Iris pigment epithelial cell (primary cell): ENCODE measurements at places on chromosomes 4 and X.

- DNase-seq = peak; percentile 4
Observed at GRCh38 chr4:181261279-181261678, 981.9 kb upstream of the TENM3 start.

DNA sequence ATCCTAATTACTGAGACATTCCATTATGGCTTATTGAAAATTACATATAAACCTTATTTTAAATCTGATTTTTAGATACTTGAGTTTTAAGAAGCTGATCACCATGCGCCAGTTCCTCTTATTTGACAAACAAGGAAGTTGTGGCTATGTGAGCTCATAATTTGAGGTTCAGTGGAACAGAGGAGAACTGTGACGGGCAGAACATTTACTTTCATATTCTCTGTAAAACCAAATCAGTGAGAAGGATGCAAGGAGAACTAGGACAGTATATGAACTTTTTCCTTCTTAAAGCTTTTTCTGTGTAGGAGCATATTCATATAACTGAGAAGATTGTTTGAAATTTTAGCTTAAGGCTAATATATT, 25.3 kb downstream of the STIM2 start:
- no peak for DNase-seq

- peak; percentile 82 for DNase-seq
Observed at GRCh38 chr4:6986072-6986780, 56.9 kb upstream of the TADA2B start.

- DNase-seq = no peak
Observed at GRCh38 chrX:139484591-139484990, 45.9 kb upstream of the F9 start.

- DNase-seq = no peak
Observed at GRCh38 chrX:10071451-10072144, 85.2 kb upstream of the CLCN4 start.

DNA sequence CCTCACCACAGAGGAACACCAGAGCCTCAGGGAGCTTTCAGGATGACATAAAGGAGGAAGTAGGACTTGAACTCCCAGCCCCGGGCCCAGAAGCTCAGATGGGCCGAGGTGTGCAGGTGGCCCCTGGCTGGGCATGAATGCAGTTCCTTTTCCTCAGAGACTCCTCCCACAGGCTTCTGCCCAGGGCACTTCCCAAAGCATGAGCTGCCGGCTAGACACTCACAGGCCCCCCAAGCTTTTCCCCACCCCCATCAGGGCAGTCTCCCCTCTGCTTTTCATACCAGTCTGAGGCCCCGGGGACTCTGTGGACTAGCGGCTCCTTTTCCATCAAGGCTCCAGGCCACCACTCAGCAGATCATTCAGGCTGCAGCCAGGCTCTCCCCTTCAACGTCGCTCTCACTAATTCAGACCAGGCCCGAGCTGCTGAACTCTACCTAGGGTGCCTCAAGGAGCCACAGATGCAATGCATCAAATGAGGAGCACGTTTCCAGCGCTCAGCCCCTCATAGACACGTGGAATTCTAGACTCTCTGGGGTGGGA, 36.9 kb downstream of the HMX1 start:
- no peak for DNase-seq

- DNase-seq = no peak
Observed at GRCh38 chr4:68250151-68250930, 4.8 kb upstream of the TMPRSS11B start.

GRCh38 chr4:58679886-58680285, 1569.7 kb upstream of the IGFBP7 start:
- no peak for DNase-seq

GRCh38 chrX:38052096-38052495, 45.7 kb downstream of the SYTL5 start:
- DNase-seq = peak; percentile 91

- peak; percentile 68 for DNase-seq
Observed at GRCh38 chr4:87353592-87353991, 30.9 kb upstream of the HSD17B13 start.

DNA sequence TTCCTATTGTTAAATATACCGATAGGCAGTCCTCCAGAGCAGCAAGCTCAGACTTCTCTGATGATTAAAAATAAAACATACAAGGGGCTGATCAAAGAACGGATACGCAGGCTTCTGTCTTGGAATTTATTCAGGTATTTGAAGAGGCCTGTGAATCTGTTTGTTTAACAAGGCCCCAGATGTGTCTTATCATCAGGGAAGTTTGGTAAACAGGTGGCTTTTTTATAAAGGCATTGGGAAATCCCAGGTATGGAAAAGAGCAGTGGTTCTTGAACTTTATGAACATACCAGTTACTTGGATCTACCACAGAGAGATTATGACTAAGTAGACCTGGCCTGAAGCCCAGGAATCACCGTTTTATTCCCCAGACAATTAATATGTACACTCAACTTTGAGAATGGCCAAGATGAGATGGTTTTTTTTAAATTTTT, 47.9 kb downstream of the SOWAHB start:
- peak; percentile 97 for DNase-seq

- peak; percentile 2 for DNase-seq
Observed at GRCh38 chr4:164109503-164109902, 615.0 kb downstream of the TMA16 start.

- DNase-seq = peak; percentile 3
Observed at GRCh38 chr4:100707786-100708185, 190.0 kb upstream of the EMCN start.

GRCh38 chr4:152803541-152803940, 23.8 kb downstream of the ARFIP1 start:
- DNase-seq = no peak

- no peak for DNase-seq
Observed at GRCh38 chr4:81783558-81783957, 311.9 kb upstream of the RASGEF1B start.

DNA sequence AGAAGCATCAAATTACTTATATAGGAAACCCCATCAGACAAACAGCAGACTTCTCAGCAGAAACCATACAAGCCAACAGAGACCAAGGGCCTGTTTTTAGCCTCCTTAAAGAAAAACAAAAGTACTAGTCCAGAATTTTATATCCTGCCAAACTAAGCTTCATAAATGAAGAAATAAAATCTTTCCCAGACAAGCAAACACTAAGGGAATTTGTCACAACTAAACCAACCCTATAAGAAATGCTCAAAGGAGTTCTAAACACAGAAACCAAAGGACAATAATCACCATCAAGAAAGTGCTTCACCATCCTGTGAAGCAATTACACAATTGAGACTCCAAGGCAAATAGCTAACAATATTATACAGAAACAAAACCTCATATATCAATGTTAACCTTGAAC, 238.6 kb downstream of the NKX6-1 start:
- no peak for DNase-seq

GRCh38 chr4:177975315-177975987, 533.2 kb upstream of the AGA start:
- no peak for DNase-seq

DNA sequence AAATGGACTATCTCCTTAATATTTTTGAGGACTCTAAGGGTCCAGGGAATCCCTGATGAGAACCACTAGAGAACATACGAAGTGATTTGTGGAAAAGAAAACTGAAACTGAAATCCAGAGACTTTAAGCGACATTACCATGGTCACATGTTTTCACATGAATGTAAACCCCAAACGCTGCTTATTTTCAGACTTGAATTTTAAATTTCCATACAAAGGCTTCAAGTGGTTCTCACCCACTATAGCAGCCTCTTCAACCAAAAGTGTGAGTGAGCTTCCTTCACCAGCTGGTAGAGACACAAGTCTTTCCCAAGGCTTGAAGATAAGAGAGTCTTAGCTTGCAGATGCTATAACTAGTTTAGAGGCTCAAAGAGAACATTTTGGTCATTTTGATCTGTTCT, 232.7 kb downstream of the MGST2 start:
- DNase-seq = no peak

DNA sequence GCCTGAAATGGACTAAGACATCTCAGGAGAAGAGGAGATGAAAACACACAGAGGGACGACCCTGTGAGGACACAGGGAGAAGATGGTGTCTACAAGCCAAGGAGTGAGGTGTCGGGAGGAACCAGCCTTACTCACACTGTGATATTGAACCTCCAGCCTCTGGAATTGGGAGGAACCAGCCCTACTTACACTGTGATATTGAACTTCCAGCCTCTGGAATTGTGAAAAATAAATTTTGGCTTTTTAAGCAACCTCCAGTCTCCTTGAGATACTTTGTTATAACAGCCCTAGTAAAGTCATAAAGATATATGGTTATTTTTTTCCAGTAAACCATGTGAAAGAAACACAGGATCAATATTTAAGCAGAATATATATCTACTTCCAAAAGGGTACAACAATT, 76.5 kb downstream of the DHRSX start:
- no peak for DNase-seq

- DNase-seq = no peak
Observed at GRCh38 chr4:89287945-89288344, 19.7 kb downstream of the GPRIN3 start.

DNA sequence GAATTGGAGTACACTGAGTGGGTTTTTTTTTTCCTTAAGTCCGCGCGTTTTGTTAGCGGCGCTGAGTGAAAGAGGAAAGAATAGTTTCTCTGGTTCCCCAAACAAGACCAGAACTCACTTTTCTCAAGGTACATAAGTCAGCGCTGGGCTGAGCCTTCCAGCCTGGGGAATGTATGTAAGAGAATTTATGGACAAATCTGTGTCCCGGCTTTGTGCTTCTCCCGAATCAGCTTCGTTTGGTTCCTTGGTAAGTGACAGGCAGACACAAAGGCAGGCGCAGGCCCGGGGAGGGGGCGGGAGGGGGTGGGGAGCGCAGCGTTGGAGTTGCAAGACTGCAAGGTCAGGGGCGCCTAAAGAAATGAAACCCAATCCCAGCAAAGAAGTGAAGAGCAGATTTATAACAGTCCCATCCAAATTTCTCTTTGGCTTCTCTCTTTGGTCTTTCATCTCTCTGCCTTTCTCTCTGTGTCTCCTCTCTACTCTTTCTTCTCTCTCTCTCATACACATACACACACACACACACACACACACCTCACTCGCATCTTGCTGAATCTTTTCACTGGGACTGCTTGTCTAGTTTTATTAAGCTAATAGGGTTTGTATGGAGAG, 981 bp downstream of the TET2 start:
- peak; percentile 46 for DNase-seq

GRCh38 chr4:87006676-87007527, 72.1 kb downstream of the AFF1 start:
- peak; percentile 94 for DNase-seq

DNA sequence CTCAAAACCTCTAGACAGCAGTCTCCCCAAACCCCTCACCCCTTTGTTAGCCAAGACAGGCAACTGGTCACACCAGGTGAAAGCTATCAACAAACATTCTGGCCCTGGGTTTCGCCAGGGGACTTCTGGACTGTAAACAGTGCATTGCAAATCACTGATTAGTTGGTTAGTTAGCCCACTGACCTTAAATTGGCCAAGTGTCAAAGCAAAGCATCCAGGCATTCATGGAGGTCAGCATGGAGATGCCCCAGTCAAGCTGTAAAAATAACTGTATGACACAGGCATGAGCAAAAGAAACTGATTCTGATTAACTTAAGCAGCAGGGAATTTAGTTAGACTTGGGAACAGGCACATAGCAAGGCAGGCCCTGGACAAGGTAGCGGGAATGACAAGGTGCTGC, 156.0 kb upstream of the TTC29 start:
- DNase-seq = no peak

DNA sequence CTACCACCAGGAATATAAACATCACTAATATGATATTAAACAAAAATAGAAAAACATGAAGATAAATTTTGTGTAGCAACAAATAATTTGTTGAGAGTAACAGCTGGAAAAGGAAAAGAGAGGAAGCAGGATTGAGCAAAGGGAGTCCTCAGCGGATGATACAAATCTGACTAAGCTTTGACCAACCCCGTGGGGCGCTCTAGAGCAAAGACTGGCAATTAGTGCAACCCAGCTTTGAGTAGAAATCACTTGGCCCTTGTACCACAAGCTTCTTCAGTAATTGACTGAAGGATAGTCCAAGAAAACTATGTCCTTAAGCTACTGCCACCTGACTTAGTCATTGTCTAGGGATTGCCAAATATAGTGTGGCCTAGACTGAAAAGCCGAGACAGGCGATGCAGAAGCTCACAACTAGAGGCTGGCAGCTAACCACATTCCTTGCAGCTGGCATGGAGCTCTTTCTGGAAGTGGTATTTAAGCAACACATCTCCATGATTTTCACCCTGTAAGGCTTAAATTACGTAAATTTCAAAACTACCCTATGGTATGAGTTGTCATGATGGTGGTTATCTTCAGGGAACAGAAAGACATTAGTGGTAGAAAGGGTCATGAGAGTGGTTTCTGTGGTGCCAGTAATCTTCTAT, 396.0 kb downstream of the PDGFC start:
- DNase-seq = peak; percentile 43

DNA sequence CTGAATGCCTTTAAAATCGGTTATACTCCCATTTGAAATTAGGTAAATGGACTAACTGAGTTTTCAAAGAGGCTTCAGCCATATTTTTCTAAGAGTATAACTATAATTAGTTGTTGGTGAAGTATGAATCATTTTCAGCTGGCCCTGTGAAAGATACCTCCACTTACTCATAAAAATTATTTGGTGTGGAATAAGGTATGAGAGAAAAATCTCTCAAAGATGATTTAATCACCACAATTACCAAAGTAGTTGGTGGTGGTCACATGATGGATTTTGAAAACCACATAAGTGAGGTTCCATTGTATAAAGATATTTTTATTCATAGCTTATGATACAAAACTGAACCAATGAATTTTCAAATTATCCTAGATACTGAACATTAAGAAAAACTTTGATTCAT, 9.0 kb upstream of the KLHL2 start:
- no peak for DNase-seq

- no peak for DNase-seq
Observed at GRCh38 chrX:139936259-139936658, 3.4 kb upstream of the ATP11C start.

DNA sequence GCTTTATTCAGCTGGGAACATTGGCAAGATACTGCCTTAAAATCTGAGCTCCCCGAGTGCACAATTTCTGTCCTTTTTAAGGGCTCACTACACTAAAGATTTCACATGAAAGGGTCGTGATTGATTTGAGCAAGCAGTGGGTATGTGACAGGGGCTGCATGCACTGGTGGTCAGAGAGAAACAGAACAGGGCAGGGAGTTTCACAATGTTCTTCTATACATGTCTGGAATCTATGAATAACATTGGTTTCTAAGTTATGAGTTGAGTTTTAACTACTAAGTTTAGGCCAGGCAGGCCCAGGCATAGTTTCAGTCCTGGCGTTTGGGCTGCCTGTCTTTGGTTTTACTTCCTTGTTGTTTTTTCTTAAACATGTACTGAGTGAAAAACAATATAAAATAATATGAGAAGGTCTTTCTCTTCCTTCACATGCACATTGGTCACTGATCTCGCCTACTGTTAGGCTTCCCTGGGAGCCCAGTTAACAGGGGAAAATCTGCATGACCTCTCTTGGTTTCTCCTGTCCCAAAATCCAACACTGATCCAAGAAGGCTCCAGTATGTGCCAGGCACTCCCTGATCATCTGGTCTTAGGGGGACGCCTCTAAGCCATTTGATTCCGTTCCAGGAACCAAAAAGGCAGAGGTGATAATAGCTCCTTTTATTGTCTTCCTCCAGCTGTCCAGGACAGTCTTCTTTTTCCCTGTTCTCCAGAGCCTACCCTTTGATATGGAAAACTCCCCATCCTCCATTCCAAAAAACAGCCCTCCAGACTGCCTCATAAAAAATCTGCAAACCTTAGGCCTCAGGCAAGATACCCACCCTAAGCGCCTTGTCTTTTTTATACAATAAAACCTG, at the start of gene UGT2B17:
UGT2B17 (minus strand) TSS at position 51 of the 854 bp plus-strand sequence. CDS start 7,838 bp downstream, outside the sequence.
- DNase-seq = no peak
